ENCODE measurements at places on chromosomes 12 and 14.
A peak's percentile ranks its signal among the peaks of the same experiment; 100 is the strongest.

DNA sequence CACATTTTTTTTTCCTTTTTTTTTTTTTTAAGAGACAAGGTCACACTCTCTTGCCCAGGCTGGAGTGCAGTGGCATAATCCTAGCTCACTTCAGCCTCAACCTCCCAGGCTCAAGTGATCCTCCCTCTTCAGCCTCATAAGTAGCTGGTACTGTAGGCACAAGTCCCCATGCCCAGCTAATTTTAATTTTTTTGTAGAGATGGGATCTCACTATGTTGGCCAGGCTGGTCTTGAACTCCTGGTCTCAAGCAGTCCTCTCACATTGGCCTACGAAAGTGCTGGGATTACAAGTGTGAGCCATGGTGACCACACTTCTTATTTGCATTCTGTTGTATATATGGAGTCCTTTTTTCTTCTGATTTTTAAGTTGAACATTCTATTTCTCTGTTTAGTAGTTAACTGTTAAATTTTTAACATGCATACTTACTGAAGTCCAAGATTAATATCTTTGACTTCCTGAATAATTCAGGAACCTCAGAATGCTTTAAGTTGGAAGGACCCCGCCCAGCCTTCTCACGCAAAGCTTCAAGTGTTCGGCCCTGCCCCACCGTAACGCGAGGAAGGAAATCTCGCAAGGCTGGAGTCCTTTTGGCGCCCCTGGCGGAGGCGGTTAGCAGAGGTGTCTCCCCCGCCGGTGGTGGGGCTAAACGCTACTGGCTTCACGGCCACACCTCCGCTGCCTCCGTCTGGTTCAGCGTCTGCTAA is 21.6 kb downstream of the SPATS2 start:
- peak; percentile 37 for DNase-seq
- peak overlapping the region; percentile 52 for H3K4me3 ChIP-seq
- peaks cover 9% of the 10 kb centered on the region for H3K4me1 ChIP-seq
- H3K36me3 ChIP-seq: peaks cover 4% of the 10 kb centered on the region
- no peak overlapping the region for H3K27ac ChIP-seq
- H3K27me3 ChIP-seq: no peaks in the 10 kb centered on the region

- peak overlapping the region; percentile 88 for H3K4me3 ChIP-seq
- H3K36me3 ChIP-seq: peaks cover 4% of the 10 kb centered on the region
- DNase-seq: peak; percentile 67
- peaks cover 4% of the 10 kb centered on the region for H3K4me1 ChIP-seq
- H3K27ac ChIP-seq: peak overlapping the region; percentile 71
Observed at GRCh38 chr14:54902143-54902520, 494 bp downstream of the GCH1 start.

- H3K36me3 ChIP-seq: peaks cover 54% of the 10 kb centered on the region
- H3K27ac ChIP-seq: peak overlapping the region; percentile 31
- H3K4me1 ChIP-seq: peaks cover 18% of the 10 kb centered on the region
- H3K4me3 ChIP-seq: no peak overlapping the region
Observed at GRCh38 chr14:102206918-102207317, 67.2 kb downstream of the WDR20 start.

DNA sequence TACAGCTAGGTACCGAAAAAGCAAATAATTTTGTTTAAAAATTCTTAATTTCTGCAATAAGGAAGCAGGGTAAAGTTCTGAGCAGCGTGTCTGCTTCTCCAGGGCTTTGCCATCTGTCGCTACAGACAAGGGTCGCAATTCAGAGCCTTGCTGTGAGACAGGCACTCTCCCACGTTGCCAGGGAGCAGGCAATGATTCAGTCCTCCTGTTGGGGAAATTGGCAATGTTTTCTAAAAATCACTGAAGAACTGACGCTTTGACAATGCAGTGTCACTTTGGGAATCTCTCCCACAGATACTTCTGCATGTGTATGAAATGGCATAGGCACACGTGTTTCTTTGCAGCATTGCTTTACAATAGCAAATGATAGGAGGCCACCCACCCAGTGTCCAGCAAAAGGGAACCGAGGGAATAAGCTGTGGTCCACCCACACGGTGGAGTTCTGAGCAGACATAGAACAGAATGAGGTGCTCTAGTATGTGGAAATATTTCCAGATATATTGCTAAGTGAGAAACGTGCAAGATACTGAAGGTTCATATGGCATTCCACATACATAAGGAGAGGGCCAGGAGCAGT is 16.0 kb upstream of the HIP1R start:
- no peak overlapping the region for H3K4me3 ChIP-seq
- DNase-seq: no peak
- H3K27me3 ChIP-seq: no peaks in the 10 kb centered on the region
- H3K36me3 ChIP-seq: peaks cover 7% of the 10 kb centered on the region
- H3K4me1 ChIP-seq: peaks cover 58% of the 10 kb centered on the region

DNA sequence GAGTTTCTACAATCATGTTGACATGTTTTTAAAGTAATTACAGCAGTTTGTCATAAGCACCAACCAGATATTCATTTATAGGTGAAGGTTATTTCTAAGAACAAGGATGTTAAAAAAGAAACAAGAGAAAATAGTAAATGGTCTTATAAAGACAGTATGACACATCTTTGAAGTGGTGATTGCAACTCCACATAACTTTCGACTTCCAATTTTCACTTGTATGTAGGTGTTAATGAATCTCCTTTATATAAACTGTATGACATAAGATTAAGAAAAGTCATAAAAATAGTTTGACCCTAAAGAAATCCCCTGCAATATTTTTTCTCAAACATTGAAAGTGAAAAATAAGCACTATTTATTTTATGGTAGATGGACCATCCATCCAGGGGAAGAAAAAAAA is 144.8 kb upstream of the PTPRQ start:
- H3K27me3 ChIP-seq: no peaks in the 10 kb centered on the region
- no peak for DNase-seq
- H3K4me1 ChIP-seq: no peaks in the 10 kb centered on the region
- no peaks in the 10 kb centered on the region for H3K36me3 ChIP-seq
- no peak overlapping the region for H3K4me3 ChIP-seq
